ENCODE measurements at places on chromosomes 5 and 9. TPM values are rescaled to one million over a fixed set of nuclear protein-coding genes. Genes with fewer than 3 reads are reported as not detected.
A peak's percentile ranks its signal among the peaks of the same experiment; 100 is the strongest.

Gene ABO
- total RNA-seq: 1.9 TPM

Gene GMCL2
- not detected for total RNA-seq

Gene CBY3
- total RNA-seq: not detected

Gene GLRA1
- not detected for total RNA-seq

GRCh38 chr9:76330034-76330433 lies 64.2 kb downstream of the RFK start:
- H3K27ac ChIP-seq: no peak overlapping the region
- no peaks in the 10 kb centered on the region for H3K4me1 ChIP-seq
- no peak overlapping the region for H3K4me3 ChIP-seq
- no peaks in the 10 kb centered on the region for H3K36me3 ChIP-seq

GRCh38 chr5:81303563-81303962 lies 2.2 kb downstream of the ZCCHC9 start:
- peaks cover 14% of the 10 kb centered on the region for H3K36me3 ChIP-seq
- DNase-seq: no peak
- no peak overlapping the region for H3K27ac ChIP-seq
- no peaks in the 10 kb centered on the region for H3K27me3 ChIP-seq
- H3K4me1 ChIP-seq: peaks cover 35% of the 10 kb centered on the region

DNA sequence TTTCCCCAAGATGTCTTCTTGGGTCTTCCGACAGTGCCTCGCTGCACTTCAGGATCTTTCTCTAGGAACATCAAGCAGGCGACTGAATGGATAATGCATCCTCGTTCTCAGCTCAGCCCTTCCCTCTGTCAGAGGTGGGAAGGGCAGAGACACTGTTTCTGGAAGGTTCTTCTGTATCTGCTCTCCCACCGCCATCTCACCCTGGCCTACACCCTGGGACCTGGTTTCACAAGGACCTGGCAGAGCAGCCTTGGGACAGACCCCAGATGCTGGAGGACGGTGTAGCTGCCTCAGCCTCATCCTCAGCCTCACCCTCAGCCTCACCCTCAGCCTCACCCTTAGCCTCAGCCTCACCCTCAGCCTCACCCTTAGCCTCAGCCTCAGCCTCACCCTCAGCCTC lies 18.5 kb downstream of the MRPL36 start:
- DNase-seq: no peak
- H3K27ac ChIP-seq: no peak overlapping the region
- H3K27me3 ChIP-seq: peaks cover 6% of the 10 kb centered on the region
- no peaks in the 10 kb centered on the region for H3K36me3 ChIP-seq
- no peaks in the 10 kb centered on the region for H3K4me1 ChIP-seq

DNA sequence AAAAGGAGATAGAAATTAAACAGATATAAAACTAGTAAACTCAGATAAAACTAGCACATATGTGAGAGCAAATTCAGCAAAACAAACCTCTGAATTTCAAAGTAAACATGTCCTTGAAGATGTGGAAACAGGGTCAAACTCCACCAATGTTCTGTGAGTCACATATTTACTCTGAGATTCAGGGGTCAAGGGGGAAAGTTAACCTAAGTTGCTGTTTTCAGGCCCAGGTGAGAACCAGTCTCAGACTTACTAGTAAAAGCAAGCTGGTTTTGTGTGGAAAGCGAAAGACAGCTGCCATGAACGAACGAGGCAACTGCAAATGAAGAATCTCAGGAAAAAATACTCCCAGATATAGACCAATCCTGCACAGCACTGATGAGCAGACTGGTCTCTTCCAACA lies 29.0 kb downstream of the PSMB7 start:
- H3K36me3 ChIP-seq: peaks cover 21% of the 10 kb centered on the region
- DNase-seq: no peak
- no peak overlapping the region for H3K4me3 ChIP-seq
- no peaks in the 10 kb centered on the region for H3K27me3 ChIP-seq
- H3K4me1 ChIP-seq: peaks cover 49% of the 10 kb centered on the region

DNA sequence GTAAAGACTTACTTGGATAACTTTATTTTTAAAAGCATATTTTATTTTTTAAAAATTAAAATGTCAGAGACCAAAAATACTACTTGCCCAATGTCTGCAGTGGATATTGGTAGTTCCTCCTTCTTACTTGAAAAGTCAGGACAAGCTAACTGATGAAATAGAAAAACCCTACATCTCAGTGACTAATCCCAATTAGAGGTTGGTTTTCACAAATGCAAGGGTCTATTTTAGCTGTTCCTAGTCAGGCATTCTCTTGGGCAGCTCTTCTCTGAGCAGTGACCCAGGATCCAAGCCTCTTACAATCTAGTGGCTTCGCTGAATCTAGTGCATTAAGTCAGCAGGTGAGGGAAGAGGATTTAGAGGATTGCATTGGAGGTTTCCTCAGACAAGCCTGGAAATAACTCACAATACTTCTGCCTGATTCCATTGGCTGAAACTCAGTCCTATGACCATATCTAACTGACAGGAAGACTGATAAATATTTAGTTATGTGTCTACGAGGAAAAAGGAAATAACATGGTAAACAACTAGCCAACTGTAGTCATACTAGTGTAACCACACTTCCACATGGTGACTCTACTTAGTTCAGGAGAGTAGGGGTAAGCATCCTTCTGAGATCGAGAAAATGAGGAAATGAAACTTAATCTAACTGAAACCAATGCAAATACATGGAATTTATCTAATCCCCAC lies 34.2 kb upstream of the MIER3 start:
- H3K27me3 ChIP-seq: no peaks in the 10 kb centered on the region
- no peak overlapping the region for H3K4me3 ChIP-seq
- no peaks in the 10 kb centered on the region for H3K4me1 ChIP-seq
- no peaks in the 10 kb centered on the region for H3K36me3 ChIP-seq

GRCh38 chr9:86795823-86796553 lies 151.3 kb downstream of the GAS1 start:
- peak overlapping the region; percentile 17 for H3K4me3 ChIP-seq
- peak overlapping the region; percentile 66 for H3K27ac ChIP-seq
- peak; percentile 28 for DNase-seq
- H3K36me3 ChIP-seq: no peaks in the 10 kb centered on the region
- H3K27me3 ChIP-seq: no peaks in the 10 kb centered on the region
- H3K4me1 ChIP-seq: no peaks in the 10 kb centered on the region

- H3K27me3 ChIP-seq: no peaks in the 10 kb centered on the region
- no peak overlapping the region for H3K4me3 ChIP-seq
- no peak for DNase-seq
- H3K27ac ChIP-seq: no peak overlapping the region
- H3K36me3 ChIP-seq: peaks cover 37% of the 10 kb centered on the region
- H3K4me1 ChIP-seq: peaks cover 17% of the 10 kb centered on the region
Observed at GRCh38 chr9:26888271-26888670, 4.3 kb downstream of the CAAP1 start.

- H3K27me3 ChIP-seq: no peaks in the 10 kb centered on the region
- H3K4me3 ChIP-seq: no peak overlapping the region
- H3K27ac ChIP-seq: no peak overlapping the region
- peaks cover 23% of the 10 kb centered on the region for H3K4me1 ChIP-seq
- no peak for DNase-seq
Observed at GRCh38 chr9:6440405-6440804, 27.4 kb downstream of the UHRF2 start.

GRCh38 chr9:125655066-125655633 lies 51.9 kb downstream of the MAPKAP1 start:
- peaks cover 35% of the 10 kb centered on the region for H3K4me1 ChIP-seq
- no peaks in the 10 kb centered on the region for H3K27me3 ChIP-seq
- H3K4me3 ChIP-seq: no peak overlapping the region
- peaks cover 18% of the 10 kb centered on the region for H3K36me3 ChIP-seq
- no peak for DNase-seq

DNA sequence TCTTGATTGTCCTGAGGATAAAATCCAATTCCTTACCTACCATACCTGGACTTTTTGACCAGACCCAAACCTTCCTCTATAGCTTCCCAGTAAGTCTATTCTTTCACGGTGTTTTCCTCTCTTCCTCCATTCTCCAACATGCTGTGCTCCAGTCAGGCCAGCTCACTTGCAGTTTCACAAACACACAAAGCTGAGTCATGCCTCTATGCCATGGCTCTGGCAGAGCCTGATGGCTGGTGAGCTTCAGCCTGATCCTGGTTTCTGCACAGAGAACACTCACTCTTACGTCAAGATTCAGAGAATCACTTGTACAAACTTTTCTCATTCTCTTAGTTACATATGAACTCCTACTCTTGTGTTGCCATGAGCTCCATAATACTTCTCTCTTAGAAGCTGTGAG lies 27.7 kb upstream of the PAX5 start:
- no peak for DNase-seq
- H3K27ac ChIP-seq: no peak overlapping the region
- no peak overlapping the region for H3K4me3 ChIP-seq
- no peaks in the 10 kb centered on the region for H3K36me3 ChIP-seq
- H3K27me3 ChIP-seq: peaks cover 56% of the 10 kb centered on the region
- no peaks in the 10 kb centered on the region for H3K4me1 ChIP-seq

- DNase-seq: no peak
- peaks cover 67% of the 10 kb centered on the region for H3K27me3 ChIP-seq
- no peak overlapping the region for H3K4me3 ChIP-seq
Observed at GRCh38 chr5:176176231-176176630, 62.0 kb upstream of the SIMC1 start.

DNA sequence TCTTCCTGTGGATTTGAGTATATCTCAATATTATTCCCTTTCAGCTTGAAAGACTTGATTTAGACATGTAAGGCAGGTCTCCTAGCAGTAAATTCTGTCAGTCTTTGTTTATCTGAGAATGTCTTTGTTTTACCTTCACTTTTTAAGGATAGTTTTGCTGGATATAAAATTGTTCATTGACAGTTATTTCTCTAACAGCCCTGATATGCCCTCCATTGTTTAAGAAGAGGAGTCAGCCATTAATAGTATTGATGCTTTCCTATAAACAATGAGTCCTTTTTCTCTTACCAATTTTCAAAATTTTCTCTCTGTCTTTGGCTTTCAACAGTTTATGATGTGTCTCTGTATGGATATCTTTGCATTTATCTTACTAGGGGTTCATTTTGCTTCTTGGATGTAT lies 163.5 kb upstream of the ANKRD55 start:
- no peak for DNase-seq
- no peaks in the 10 kb centered on the region for H3K4me1 ChIP-seq
- H3K36me3 ChIP-seq: no peaks in the 10 kb centered on the region

All from heart right ventricle (tissue), 16 donors.